ENCODE measurements at places on chromosomes 4 and X.

DNA sequence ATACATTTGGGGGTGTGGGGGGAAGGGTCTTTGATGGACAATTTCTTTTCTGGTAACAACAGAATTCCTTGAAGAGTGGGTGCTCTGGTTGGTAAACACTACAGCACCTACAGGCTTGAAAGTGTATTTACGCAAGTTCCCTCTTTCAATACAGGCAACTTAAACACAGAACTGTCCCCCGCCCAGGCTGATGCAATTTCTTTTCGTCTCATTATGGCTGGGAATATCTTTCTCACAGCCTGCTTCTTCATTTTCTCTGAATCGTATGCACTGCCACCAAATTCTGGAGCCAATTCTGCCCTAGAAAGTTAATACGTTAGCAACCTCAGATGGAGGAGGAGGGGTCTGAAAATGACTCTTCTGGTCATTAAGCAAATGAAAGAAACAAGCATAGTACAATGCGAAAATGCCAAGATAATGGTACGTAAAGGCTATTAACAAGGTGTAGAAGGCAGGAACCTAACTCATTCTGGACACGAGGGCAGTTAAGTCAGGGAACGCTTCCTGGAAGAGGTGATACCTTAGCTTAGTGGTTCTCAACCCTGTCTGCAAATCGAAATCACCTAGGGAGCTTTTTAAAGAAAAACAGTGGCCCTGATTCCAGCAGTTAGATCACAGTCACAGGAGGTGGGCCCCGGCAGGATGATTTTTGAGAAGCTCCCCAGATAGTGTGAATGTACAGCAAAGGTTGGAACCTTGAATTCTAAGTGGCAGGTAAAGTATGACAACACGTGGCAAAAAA is 1.0 kb downstream of the AGA start:
- DNase-seq: no peak

DNA sequence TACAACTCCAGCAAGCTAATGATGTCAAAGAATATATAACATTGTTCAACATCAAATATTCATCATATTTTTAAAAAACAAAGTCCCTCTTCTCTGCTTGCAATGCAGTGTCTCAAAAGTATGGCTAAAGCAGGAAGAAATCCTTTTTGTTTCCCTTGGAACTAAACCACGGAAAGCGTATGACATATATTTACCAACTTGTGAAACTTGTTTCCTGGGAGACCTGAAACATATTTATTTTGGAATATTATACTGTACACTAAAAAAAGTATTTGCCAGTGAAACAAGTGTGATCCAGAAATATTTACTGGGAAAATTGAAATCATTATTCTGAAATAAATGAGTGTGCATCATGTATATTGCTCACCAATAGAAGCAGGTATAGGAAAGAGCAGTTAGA is 156.0 kb upstream of the ANKRD50 start:
- no peak for DNase-seq

- DNase-seq: no peak
Measured at GRCh38 chrX:67523002-67523681, 20.7 kb upstream of the AR start.

GRCh38 chrX:21656587-21657317 is 1.4 kb downstream of the KLHL34 start:
- DNase-seq: no peak

GRCh38 chr4:29558789-29559188 is 1161.4 kb upstream of the PCDH7 start:
- DNase-seq: no peak

- no peak for DNase-seq
Measured at GRCh38 chr4:1191621-1192020, 19.2 kb upstream of the SPON2 start.

DNA sequence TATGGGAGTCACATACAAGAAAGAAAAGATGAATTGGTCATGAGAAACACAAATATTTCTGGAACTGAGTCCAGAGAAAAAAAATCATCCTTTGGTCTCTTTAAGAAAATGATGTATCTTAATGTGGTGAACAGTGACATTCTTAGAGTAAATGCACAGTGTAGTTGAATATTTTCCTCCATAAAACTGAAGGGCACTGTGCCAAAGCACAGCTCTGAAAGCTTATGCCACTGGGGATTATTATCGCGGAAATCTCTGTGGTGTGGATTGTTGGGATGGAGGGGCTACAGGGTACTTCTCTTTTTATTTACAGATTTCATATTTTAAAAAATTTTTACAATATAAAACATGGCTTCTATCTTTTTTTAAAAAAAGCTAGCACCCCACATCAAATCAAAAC is 908.1 kb downstream of the CCSER1 start:
- no peak for DNase-seq

DNA sequence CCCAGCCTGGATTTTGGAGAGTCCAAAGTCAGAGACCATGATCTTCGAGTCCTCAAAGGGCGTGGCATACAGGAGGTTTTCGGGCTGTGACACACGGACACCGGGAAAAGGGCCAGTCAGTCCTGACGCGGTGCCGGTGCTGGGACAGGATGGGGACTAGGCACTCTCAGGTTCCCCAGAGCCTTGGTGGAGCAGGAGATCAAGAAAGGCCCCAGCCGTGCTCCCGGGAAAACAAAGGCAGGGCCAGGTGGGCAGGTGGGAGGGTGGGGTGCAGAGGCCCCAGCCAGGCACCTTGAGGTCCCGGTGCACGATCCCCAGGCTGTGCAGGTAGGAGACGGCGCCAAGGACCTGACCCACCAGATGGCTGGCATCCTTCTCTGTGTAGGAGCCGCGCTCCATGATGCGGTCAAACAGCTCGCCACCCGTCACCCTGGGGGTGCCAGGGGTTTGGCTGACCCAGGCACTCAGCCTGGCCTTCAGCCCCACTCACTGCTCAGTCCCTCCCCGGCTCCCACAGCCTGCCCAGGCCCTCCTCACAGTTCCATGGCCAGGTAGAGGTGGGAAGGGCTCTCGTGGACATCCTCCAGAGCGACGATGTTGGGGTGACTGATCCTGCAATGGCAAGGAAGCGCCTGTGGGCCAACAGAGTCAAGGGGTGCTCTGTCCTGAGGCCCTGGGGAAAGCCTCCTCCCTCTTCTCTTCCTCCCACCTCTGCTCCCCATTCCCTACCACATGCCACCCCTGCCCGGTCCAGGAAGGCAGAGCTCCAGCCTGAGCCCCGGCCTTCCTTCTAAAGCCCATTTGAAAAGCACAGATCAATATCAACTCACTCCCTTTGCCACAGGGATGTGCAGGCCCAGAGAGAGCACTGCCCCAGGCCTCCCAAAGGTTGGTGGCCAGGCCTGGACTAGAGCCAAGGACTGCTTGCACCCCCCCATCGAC is 1.8 kb downstream of the PNCK start:
- DNase-seq: no peak

DNA sequence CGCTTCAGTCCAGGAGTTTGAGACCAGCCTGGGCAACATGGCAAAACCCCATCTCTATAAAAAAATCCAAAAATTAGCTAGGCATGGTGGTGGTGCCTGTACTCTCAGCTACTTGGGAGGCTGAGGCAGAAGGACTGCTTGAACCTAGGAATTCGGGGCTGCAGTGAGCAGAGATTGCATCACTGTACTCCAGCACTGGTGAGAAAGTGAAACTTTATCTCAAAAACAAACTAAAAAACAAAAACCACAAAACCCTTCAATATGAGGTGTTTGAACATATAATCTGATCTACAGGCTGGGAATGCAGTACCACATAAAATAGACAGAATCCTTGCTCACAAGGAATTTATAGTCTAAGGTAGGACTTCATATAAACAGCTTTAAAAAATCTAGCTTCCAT is 103.9 kb downstream of the PDS5A start:
- DNase-seq: no peak

GRCh38 chrX:41542135-41542534 is 95.0 kb downstream of the NYX start:
- no peak for DNase-seq

Measured in stimulated activated CD8-positive, alpha-beta memory T cell treated with anti-CD3 and anti-CD28 coated beads, Interleukin-7, amount 100 ng/mL, for 1 hour (primary cell).